A172 (cell line): ENCODE measurements at places on chromosomes 5 and 9.

GRCh38 chr5:161410640-161411039 lies 135.9 kb downstream of the GABRB2 start:
- DNase-seq = no peak

DNA sequence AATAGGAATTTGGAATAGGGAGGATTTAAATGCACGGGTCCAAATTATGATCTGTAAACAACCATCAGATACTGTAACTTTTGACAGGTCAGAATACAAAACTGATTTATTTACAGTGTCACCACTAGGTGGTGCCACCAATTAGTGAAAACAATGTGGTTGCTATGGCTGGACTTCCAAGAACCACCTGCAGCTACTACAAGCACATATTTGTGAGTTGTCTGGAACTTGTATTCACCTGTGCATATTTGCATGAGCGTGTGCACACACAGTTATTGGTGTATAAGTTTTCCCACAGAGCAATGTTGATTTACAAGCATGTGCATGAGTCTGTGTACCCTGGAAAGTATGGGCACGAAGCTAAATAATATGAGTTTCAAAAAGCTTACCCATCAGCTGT lies 3.0 kb upstream of the HRCT1 start:
- peak; percentile 71 for DNase-seq

DNA sequence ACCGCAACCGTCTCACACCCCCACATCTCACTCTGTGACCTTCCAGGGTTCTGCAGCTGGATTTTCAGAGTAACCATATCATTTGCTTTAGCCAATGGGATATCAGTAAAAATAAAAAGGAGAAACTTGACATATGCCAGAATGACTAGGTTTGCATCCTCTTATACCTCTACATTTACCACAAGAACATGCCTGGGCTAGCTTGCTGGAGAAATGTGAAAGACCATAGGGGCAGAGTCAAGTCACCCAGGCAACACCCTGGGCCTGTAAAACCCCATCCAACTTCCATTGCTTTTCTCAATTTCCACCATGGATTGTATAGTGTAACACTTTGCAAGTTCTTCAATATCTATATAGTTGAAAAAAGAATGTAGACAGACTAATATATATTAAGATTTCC lies 731.1 kb downstream of the PTPRD start:
- DNase-seq = no peak

- no peak for DNase-seq
Measured at GRCh38 chr5:168030912-168031311, 260.5 kb upstream of the WWC1 start.

GRCh38 chr9:37374892-37375291 lies 47.6 kb upstream of the GRHPR start:
- DNase-seq = no peak

DNA sequence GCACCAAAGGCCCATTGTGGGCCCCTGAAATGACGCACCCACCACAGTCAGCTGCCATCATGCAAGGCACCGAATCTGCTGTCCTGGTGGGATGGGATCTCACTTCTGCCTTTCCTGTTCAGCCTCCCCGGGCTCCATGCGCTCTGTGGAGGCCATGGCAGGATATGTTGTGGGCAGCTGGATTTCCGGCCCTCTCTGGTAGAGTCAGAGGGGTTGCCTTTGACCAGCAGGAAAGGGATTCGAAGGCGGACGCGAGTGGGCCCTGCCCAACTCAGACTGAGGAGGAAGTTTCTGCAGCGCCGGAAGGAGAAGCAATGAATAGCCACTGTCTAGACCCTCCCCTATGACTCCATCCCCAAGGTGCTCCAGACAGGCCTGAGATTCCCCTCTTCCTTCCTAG lies 35.5 kb downstream of the GADD45G start:
- no peak for DNase-seq

DNA sequence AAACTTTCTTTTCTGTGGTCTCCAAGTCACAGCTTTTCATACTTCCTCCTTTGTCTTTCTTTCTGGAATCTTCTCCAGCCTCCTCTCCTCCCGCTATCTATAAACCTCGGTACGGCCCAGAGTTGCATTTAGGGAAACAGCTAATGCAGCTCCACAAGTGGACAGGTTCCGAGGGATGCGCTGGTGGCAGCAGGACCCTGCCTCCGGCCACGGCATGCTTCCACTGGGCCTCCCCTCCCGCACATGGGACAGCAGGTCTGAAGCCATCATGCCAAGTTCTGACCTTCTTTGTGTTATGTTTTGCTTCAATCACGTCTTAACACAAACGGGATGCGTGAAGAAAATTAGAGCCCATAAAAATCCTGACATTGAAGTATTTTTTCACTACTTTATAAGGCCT lies 136.9 kb downstream of the IRX2 start:
- DNase-seq = no peak

- DNase-seq = no peak
Measured at GRCh38 chr5:112250551-112250950, 168.5 kb downstream of the EPB41L4A start.

DNA sequence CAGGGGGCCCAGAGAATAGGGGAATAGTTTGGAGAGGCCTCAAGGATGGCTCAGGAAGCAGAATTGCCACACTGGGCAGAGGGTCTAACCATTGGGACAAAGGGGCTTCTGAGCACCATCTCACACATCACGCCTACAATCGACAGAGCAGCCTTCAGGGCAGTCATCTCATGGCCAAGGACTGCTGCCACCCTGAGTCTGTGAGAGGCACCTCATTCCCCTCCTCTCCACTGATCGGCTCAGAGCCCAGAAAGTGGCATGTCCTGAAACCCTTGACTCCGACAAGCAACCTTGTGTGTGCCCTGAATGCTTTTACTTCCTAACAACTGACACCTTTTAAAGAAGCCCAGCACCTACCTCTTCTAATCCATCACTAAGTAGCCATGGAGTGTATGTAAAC lies 128.9 kb upstream of the PTPN3 start:
- DNase-seq = no peak

DNA sequence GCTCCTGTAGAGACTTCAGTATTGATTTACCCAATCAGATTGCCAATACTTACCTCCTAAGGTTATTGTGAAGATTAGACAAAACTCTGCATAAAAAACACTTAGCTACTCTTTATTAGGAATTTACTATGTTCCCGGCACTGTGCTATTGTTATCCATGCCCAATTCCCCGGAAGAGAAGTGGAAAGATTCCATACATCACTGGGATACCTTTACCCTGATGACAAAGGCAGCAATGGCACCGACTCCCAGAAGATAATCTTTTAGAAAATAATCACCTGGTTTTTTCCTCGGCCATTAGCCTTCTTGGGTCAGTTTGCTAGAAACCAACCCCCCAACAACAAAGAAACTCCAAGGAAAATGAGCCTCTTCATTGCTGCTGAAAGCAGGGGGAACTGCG lies 226.0 kb downstream of the SNX18 start:
- no peak for DNase-seq

DNA sequence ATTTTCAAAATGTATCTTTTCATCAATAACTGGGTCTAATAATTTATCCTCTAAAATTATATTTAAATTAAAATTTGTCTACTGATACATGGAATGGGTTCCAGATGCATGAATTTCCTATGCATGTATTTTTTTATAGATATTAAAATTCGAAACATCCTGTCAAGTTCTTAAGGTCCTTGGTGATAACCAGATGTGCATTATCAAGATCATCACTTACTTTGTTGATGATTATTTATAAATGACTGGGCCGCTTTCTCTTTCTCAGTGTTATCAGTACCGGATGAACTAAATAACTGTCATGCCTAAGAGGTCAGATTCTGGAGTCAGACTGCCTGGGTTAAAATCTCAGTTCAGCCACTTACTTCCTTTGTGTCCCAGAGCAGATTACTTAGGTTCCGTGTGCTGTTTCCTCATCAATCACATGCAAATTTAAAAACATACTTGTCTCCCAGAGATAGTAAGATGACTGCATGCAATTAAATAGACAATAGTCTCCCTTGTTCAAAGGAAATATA lies 124.3 kb downstream of the TEX10 start:
- no peak for DNase-seq

GRCh38 chr5:67090593-67090992 lies 106.0 kb downstream of the CD180 start:
- DNase-seq = no peak

- DNase-seq = peak; percentile 61
Measured at GRCh38 chr5:16809395-16810207, 126.5 kb downstream of the MYO10 start.

- DNase-seq = no peak
Measured at GRCh38 chr9:27059412-27059811, 49.6 kb upstream of the TEK start.

- DNase-seq = no peak
Measured at GRCh38 chr9:94664801-94665200, 25.5 kb upstream of the FBP1 start.

DNA sequence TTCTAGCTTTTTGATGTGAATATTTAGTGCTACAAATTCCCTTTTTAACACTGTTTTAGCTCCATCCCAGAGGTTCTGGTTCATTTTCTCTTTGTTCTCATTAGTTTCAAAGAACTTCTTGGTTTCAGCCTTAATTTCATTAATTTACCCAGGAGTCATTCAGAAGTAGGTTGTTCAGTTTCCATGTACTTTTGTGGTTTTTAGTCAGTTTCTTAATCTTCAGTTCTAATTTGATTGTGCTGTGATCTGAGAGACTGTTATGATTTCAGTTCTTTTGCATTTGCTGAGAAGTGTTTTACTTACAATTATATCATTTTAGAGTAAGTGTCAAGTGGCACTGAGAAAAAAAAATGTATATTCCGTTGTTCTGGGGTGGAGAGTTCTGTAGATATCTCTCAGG lies 240.1 kb upstream of the RASA1 start:
- no peak for DNase-seq

- DNase-seq = peak; percentile 95
Measured at GRCh38 chr5:150143350-150144245, 12.0 kb downstream of the PDGFRB start.

- DNase-seq = peak; percentile 4
Measured at GRCh38 chr5:11050596-11051304, 289.7 kb upstream of the DAP start.

GRCh38 chr9:136721339-136722092 lies 9.1 kb downstream of the DIPK1B start:
- peak; percentile 86 for DNase-seq

GRCh38 chr5:33629999-33630398 lies 189.2 kb downstream of the TARS1 start:
- DNase-seq = no peak

DNA sequence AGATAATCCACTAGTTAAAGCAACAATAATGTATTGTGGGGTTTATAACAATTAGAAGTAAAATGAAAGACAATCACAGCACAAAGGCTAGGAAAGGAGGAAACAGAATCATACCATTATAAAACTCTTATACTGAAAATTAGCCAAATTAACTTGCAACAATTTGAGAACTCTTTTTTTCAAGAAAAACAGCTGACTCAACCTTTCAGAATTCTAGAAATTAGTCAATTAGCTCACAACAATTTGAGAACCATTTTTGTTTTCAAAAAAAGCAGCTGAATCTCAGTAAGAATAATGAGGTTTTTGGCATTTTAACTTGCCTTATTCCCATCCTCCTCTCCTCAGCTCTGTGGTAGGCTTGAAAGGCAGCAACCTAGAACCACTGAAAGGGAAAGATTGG lies 269.9 kb downstream of the NPR3 start:
- no peak for DNase-seq

GRCh38 chr5:15338546-15338945 lies 161.4 kb upstream of the FBXL7 start:
- no peak for DNase-seq

DNA sequence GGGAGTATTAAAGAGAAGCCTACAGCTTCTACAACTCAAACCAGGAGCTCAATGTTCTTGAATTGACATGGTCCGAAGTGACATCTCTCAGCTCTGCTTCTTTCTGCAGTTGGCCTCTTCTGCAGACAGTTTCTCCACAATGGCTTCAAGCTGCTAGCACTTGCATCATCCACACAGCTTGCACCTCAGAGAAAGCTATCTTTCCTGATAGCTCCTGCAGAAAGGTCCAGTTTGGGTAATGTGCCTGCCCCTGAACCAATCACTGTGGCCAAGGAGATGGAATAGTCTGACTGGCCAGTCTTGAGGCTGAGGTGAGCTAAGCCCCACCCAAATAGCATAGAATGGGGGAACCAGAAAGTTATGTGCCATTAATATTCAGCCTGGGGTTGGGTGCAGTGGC lies 95.8 kb upstream of the ABCA1 start:
- no peak for DNase-seq

- DNase-seq = no peak
Measured at GRCh38 chr9:130444565-130445221, at the start of gene ASS1. Gene ASS1 (plus strand): TSS chr9:130444961. CDS start chr9:130452229, 7,268 bp downstream.

DNA sequence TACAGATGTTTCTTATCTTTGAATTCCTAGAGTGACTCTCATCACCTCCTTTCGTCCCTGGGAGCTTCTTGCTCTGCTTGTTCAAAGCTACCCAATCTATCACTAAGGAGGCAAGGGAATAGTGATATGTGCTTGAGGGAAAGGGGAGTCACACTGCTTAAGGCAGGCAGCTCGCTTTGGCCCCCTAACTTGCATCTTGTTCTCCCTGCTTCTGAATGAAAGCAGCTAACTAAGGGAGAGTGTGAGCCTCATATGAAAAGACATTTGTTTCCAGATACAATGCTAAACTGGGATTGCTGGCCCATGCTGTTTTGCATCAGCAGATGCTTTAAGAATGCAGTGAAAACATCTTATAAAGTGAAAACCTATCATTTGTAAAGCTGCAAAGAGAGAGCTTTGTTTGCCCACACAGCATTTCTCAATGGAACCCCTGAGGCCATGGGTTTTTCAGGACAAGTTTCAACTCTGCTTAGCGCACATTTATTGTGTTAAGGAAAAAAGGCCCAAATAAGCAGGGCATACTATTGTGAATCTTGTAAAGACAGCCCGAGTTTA lies 367.9 kb upstream of the ADAMTSL1 start:
- DNase-seq = no peak

- DNase-seq = no peak
Measured at GRCh38 chr9:112780450-112781036, 30.0 kb downstream of the SNX30 start.

DNA sequence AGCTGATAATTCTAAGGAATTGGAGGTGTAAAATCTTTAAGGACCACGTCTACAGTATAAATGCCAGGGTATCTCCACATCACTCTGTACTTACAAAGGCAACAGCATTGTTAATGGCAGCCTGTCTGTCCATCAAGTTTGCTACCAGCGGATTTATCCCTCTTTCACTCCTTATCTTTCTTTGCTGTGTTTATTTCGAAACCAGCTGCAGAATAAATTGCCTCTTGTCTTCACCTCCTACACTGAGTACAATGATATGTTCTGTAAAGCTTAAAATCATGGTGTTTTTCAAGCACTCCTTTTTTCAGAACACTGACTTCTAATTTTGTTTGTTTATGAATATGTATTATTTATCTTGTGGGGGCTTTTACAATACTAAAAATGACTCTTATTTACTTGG lies 1088.1 kb downstream of the NR2F1-AS1 start:
- no peak for DNase-seq
